Endodermal cell (in vitro differentiated cells): ENCODE measurements at places on chromosomes 2 and 18.

DNA sequence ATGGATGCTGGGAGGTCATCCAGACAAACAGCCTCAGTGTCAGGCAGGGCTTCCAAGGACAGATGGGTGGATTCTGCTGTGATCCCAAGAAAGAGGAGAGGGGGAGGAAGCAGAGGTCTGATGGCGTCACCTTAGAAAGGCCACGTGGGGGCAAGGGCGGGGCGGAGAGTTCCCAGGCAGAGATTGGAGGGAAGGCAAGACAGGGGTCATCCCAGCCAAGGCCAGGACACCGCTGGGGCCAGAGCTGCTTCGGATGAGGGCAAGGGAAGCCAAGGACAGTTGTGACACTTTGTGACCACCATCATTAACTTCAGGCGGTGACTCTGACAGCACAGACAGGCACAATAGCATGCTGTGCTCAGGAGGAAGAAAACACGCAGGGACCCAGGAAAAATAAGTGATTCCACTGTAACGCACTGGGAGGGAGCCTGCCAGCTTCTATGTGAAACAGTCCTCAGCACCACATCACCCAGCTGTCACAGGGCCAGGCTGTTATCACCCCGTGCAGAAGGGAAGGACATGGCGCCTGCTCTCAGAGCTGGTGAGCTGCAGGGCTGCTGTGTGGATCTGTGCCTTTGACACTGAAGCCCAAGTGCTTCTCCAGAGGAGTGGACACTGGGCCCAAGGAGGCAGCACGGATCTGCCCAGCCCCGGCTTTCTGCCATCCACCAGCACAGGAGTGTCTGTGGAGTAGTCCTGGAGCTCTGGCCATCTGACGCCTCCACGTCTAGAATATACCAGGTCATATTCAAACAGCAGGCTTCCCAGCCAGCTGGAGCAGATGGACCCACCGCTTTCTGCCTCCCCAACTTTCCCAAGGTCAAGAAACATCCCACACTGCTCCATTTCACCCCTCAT, 204.1 kb downstream of the NDUFA10 start:
- DNase-seq: peak; percentile 38
- H3K4me1 ChIP-seq: no peaks in the 10 kb centered on the region
- no peak overlapping the region for H3K27ac ChIP-seq
- H3K27me3 ChIP-seq: no peaks in the 10 kb centered on the region

- H3K27ac ChIP-seq: no peak overlapping the region
- H3K4me3 ChIP-seq: no peak overlapping the region
- H3K4me1 ChIP-seq: no peaks in the 10 kb centered on the region
- no peaks in the 10 kb centered on the region for H3K27me3 ChIP-seq
Observed at GRCh38 chr2:160096409-160096808, 34.0 kb upstream of the PLA2R1 start.

DNA sequence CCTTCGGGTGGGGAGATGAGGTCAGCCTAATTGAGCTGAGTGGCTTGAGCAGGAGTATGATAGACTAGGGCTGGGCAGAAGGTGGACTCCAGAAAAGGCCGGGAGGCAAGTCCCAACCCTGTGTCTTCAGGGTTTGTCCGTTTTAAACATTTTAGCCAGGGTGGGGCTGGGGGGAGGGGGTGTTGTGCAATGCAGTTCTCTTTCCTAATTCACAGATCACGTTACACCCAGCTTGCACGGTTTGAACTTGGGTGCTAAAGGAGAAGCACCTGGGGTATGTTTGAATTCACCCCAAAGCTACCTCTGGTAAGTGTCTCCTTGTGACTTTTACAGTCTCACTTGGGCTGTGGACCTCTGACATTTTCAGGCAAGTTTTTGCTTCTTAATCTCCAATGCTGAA, 233.3 kb downstream of the AGAP1 start:
- no peaks in the 10 kb centered on the region for H3K27me3 ChIP-seq
- H3K4me3 ChIP-seq: no peak overlapping the region
- H3K27ac ChIP-seq: no peak overlapping the region
- DNase-seq: no peak
- peaks cover 19% of the 10 kb centered on the region for H3K4me1 ChIP-seq

DNA sequence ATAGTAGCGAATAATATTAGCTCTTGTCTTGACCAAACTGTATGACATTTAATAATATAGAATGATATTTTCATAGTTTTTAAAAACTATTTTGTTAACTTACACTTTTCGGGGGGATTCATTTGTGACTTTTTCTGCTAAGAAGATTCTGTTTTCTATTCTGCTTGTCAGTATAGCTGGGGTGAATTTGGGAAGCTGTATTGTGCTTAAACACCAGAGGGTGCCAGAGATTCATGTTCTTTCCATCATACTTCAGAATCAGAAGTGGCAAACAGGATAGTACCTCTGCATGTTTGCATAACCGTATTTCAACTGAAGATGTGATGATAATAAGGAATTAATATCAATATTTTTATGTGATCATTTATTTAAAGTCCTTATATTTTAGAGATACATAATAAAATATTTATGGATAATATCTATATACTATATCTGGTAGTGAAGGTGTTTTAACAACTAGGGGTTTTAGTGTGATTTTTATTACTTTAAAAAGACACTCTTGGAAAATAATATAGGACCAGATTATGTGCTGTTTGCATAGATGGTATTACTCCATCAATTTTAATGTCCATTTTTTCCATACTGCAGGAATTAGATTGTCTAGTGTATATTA, 81.0 kb downstream of the TAF4B start:
- DNase-seq: peak; percentile 60
- H3K27me3 ChIP-seq: no peaks in the 10 kb centered on the region
- no peaks in the 10 kb centered on the region for H3K36me3 ChIP-seq
- H3K27ac ChIP-seq: no peak overlapping the region

GRCh38 chr2:191799526-191799925, 47.4 kb downstream of the CAVIN2 start:
- no peaks in the 10 kb centered on the region for H3K27me3 ChIP-seq
- no peak overlapping the region for H3K4me3 ChIP-seq
- no peaks in the 10 kb centered on the region for H3K4me1 ChIP-seq
- DNase-seq: no peak
- no peak overlapping the region for H3K27ac ChIP-seq

DNA sequence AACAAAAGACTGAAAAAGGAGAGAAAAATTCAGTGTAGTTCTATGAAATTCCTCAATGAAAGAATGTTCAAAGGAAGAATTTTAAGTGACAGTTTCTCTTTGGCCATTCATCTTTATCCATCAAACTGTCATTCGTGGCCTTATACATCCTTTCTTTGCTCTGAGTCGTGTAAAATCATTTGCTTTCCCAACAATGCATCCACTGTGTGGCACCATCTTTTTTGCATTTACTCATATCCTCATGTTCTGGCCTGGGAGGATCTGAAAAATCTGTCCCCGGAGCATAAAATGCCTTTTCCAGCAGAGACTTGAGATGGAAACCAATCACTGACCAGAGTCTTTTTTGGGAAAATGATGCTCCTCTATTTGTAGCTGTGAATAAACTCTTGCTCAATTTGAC, 240.3 kb upstream of the ETAA1 start:
- DNase-seq: no peak
- H3K4me3 ChIP-seq: no peak overlapping the region
- H3K4me1 ChIP-seq: no peaks in the 10 kb centered on the region
- H3K36me3 ChIP-seq: no peaks in the 10 kb centered on the region
- H3K27ac ChIP-seq: peak overlapping the region; percentile 59
- H3K27me3 ChIP-seq: no peaks in the 10 kb centered on the region

- no peaks in the 10 kb centered on the region for H3K4me1 ChIP-seq
- peaks cover 29% of the 10 kb centered on the region for H3K27me3 ChIP-seq
- no peak overlapping the region for H3K4me3 ChIP-seq
- no peak overlapping the region for H3K27ac ChIP-seq
- no peaks in the 10 kb centered on the region for H3K36me3 ChIP-seq
Observed at GRCh38 chr2:70779911-70780545, 10.4 kb downstream of the FIGLA start.

GRCh38 chr2:223084873-223085272, 32.9 kb downstream of the KCNE4 start:
- H3K4me1 ChIP-seq: no peaks in the 10 kb centered on the region
- no peaks in the 10 kb centered on the region for H3K27me3 ChIP-seq
- H3K36me3 ChIP-seq: no peaks in the 10 kb centered on the region
- DNase-seq: peak; percentile 61

- no peak overlapping the region for H3K27ac ChIP-seq
- no peaks in the 10 kb centered on the region for H3K36me3 ChIP-seq
- no peaks in the 10 kb centered on the region for H3K4me1 ChIP-seq
- H3K4me3 ChIP-seq: no peak overlapping the region
- DNase-seq: no peak
Observed at GRCh38 chr2:203861197-203861596, 6.4 kb upstream of the CTLA4 start.

- no peaks in the 10 kb centered on the region for H3K27me3 ChIP-seq
- peak; percentile 14 for DNase-seq
- no peaks in the 10 kb centered on the region for H3K36me3 ChIP-seq
- no peak overlapping the region for H3K27ac ChIP-seq
- no peaks in the 10 kb centered on the region for H3K4me1 ChIP-seq
Observed at GRCh38 chr2:127575185-127575765, 39.8 kb downstream of the MYO7B start.

GRCh38 chr2:200863782-200864175, 679 bp downstream of the CLK1 start:
- no peaks in the 10 kb centered on the region for H3K27me3 ChIP-seq
- peaks cover 33% of the 10 kb centered on the region for H3K36me3 ChIP-seq
- H3K27ac ChIP-seq: peak overlapping the region; percentile 98
- H3K4me3 ChIP-seq: peak overlapping the region; percentile 91
- no peaks in the 10 kb centered on the region for H3K4me1 ChIP-seq

- no peaks in the 10 kb centered on the region for H3K27me3 ChIP-seq
- no peak for DNase-seq
- H3K27ac ChIP-seq: no peak overlapping the region
- H3K36me3 ChIP-seq: no peaks in the 10 kb centered on the region
- no peaks in the 10 kb centered on the region for H3K4me1 ChIP-seq
- no peak overlapping the region for H3K4me3 ChIP-seq
Observed at GRCh38 chr18:42883169-42883568, 232.3 kb downstream of the RIT2 start.

- no peaks in the 10 kb centered on the region for H3K27me3 ChIP-seq
- DNase-seq: no peak
- no peak overlapping the region for H3K27ac ChIP-seq
- H3K4me3 ChIP-seq: no peak overlapping the region
Observed at GRCh38 chr2:149527998-149528755, 59.4 kb downstream of the MMADHC start.

DNA sequence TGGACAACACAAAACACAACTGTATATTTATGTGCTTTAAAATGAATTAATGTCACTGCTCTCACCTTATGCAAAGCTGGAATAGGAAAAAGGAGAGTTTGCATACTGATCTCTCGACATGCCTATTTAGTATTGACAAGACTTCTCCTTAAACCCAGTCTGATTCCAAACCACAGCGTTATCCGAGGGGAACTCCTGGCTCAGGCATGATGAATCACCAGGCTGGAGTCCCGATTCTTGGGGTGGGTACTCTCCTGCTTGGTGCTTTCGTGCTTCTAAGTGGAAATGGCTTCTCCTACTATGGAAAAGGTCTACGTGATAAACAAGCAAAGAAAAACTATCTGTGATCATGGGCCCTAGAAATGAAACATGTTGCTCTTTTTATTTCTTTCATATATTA, 88.9 kb upstream of the SLC35G4 start:
- no peak overlapping the region for H3K4me3 ChIP-seq
- H3K36me3 ChIP-seq: no peaks in the 10 kb centered on the region
- no peaks in the 10 kb centered on the region for H3K27me3 ChIP-seq
- no peaks in the 10 kb centered on the region for H3K4me1 ChIP-seq

GRCh38 chr2:40734797-40735196, 282.9 kb upstream of the SLC8A1 start:
- no peaks in the 10 kb centered on the region for H3K36me3 ChIP-seq
- no peak overlapping the region for H3K4me3 ChIP-seq
- H3K27ac ChIP-seq: no peak overlapping the region
- H3K4me1 ChIP-seq: no peaks in the 10 kb centered on the region
- no peaks in the 10 kb centered on the region for H3K27me3 ChIP-seq

DNA sequence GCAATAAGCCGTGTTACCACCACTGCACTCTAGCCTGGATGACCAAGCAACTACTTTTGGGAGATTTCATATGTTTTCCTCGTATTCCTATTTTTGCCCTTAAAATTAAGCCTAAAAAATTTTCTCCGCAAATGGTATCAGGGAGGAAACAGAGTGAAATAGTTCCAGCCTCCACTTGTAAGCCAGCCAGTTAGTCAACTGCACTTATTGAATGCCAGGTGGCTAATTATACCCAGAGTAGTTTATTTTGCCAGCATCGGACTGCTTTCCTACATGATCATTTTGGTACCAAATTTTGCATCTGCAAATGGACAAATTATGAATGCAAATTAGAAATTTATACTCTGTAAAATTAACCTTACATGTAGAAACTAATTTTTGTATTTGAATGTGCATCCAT, 90.2 kb upstream of the ARHGAP28 start:
- H3K4me3 ChIP-seq: no peak overlapping the region
- no peak for DNase-seq
- no peaks in the 10 kb centered on the region for H3K36me3 ChIP-seq
- H3K4me1 ChIP-seq: no peaks in the 10 kb centered on the region
- no peak overlapping the region for H3K27ac ChIP-seq

GRCh38 chr2:255195-255594, 8.6 kb downstream of the SH3YL1 start:
- DNase-seq: no peak
- H3K27ac ChIP-seq: no peak overlapping the region
- H3K27me3 ChIP-seq: no peaks in the 10 kb centered on the region
- H3K36me3 ChIP-seq: no peaks in the 10 kb centered on the region
- H3K4me3 ChIP-seq: no peak overlapping the region

GRCh38 chr2:98859323-98859722, 76.7 kb downstream of the CRACDL start:
- H3K27ac ChIP-seq: no peak overlapping the region
- no peaks in the 10 kb centered on the region for H3K36me3 ChIP-seq
- H3K4me3 ChIP-seq: no peak overlapping the region
- DNase-seq: no peak
- no peaks in the 10 kb centered on the region for H3K27me3 ChIP-seq

GRCh38 chr2:224386876-224387275, 15.0 kb downstream of the FAM124B start:
- no peaks in the 10 kb centered on the region for H3K36me3 ChIP-seq
- H3K27ac ChIP-seq: no peak overlapping the region
- DNase-seq: no peak
- no peaks in the 10 kb centered on the region for H3K27me3 ChIP-seq
- no peaks in the 10 kb centered on the region for H3K4me1 ChIP-seq

GRCh38 chr2:241813644-241814392, 4.8 kb downstream of the NEU4 start:
- H3K4me3 ChIP-seq: no peak overlapping the region
- no peak overlapping the region for H3K27ac ChIP-seq
- H3K27me3 ChIP-seq: no peaks in the 10 kb centered on the region
- H3K36me3 ChIP-seq: no peaks in the 10 kb centered on the region

DNA sequence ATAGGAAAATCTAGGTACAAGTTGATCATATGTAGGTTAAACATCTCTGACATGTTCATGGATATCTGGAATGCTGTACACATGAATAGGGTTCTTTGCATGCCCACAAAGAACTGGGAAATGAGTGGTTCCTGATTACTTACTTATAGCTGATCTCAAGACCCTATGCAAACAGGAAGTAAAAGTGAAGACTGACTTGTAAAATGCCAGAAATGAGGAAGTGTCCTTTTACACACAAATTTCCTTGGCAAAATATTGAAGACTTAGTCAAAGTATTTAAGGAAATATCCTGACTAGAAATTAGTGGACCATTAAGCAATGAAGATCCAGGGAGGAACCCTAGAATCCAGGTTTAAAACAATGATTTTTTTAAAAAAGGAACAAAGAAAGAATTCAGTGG, 203.7 kb upstream of the DLGAP1 start:
- no peaks in the 10 kb centered on the region for H3K36me3 ChIP-seq
- no peak overlapping the region for H3K27ac ChIP-seq
- no peaks in the 10 kb centered on the region for H3K4me1 ChIP-seq
- no peak for DNase-seq
